ENCODE measurements at places on chromosomes 1 and 21. TPM values are rescaled to one million over a fixed set of nuclear protein-coding genes. Genes with fewer than 3 reads are reported as not detected.

The GSTM4 gene
- total RNA-seq: 21.2 TPM

The AGT gene
- 12.5 TPM for total RNA-seq

The SH2D1B gene
- total RNA-seq: not detected

- DNase-seq: no peak
These were observed 11.5 kb downstream of the NECAP2 start for GRCh38 chr1:16451841-16452528.

GRCh38 chr1:161676441-161676840 is 13.5 kb downstream of the FCGR2B start:
- no peak for DNase-seq

- DNase-seq: no peak
These were observed 914.6 kb downstream of the LTN1 start for GRCh38 chr21:28078126-28078525.
